ENCODE measurements at places on chromosomes 2 and 18.

- DNase-seq: no peak
Observed at GRCh38 chr2:102337481-102338386, 17.9 kb upstream of the IL18R1 start.

GRCh38 chr2:33275689-33276444 is 200.6 kb upstream of the RASGRP3 start:
- DNase-seq: peak; percentile 40

DNA sequence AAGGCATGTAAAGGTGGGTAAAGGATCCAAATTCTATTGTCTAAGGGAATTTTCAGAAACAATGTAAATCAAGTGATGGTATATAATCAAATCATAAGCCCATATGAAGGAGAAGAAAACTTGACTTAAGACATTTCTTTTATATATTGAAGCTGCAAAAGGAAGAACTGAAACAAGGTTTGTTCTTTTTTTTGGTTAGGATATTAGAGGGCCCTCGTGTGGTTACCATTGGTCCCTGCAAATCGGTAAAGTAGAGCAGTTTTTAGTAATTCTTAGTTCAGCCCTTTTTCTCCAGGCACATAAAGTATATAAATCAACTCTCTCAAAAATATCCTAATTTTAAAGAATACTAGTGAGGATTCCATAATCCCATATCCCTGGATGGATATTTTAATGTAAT is 105.6 kb upstream of the STK17B start:
- no peak for DNase-seq

DNA sequence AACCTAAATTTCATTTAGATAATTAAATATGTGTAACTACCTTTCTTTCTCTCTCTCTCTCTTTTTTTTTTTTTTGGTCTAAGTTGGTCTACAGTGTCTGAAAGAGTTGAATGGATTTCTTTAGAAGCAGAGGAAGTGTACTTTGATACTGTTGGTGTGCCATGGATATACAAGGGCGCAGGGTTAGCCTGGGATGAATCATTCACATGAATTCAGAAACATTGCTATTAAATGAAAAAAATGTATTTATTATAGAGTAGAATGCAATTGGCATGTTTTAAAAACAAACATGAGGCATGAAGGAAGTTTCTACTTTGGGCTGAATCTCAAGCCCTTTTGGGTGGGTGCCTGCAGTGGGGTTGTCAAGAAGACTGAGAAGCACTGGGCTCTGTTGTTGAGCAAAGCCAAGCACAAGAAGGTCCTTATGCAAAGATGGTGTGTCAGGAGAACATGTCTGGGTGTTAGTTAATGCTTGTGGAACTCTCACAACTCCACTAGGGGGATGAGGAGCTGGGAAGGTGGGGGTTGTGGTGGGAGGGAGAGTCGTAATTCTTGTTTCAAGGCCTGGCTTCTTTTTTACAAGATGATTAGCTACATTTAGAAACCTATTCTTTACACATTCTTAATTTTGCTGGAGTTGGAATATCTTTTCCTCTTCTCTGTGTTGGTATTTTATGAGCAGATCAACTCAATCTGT is 57.9 kb downstream of the LYPD6 start:
- no peak for DNase-seq

GRCh38 chr2:102082571-102083392 is 59.8 kb upstream of the IL1R1 start:
- peak; percentile 40 for DNase-seq

DNA sequence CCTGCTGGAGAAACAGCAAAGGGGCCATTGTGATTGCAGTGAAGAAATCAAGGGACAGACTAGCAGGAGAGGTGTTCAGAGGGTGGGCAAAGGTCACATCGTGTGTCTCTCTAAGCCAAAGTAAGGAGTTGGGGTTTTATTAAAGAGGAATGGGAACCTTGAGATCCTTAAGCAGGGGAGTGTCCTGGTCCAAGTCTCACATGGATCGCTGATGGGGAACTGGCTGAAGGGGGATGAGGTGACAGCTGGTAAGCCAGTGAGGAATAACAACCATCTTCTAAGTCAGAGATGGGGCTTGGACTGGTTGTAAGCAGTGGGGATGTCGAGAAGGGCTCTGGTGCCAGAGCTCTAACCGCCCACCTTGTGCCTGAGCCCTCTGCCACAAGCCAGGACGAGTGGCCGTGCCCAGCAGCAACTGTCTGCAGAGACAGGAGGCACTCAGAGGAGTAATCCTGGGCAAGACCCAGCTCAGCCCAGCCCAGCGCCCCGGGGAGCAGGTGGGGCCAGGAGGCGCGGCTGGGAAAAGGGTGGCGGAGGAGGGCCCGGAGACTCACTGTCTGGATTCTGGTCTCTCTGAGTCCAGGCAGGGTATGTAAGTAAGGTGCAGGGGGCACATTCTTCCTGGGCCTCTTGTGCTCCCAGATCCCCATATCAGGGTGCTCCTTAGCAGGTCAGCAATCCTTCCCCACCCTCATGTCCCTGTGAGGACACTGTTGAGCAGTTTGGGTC is 13.7 kb downstream of the WNT10A start:
- no peak for DNase-seq

- no peak for DNase-seq
Observed at GRCh38 chr18:45635893-45636509, 20.7 kb downstream of the SLC14A2 start.

DNA sequence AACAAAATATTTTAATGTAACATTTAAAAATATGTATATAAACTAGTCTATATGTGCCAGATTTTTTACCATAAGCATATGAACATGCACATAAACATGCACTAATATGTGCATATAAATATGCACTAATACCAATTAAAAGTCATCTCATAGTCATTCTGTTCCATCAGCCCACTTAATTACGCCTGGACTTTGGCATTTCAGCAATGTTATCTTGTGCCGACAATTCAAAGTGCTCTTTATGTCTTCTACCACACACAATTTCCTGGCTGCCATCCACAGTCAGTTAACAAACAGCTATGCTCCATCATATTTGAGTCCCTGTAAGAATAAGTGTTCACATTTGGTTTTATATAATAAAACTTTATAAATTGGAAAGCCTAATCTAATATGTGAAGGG is 92.6 kb upstream of the TSPYL6 start:
- no peak for DNase-seq

DNA sequence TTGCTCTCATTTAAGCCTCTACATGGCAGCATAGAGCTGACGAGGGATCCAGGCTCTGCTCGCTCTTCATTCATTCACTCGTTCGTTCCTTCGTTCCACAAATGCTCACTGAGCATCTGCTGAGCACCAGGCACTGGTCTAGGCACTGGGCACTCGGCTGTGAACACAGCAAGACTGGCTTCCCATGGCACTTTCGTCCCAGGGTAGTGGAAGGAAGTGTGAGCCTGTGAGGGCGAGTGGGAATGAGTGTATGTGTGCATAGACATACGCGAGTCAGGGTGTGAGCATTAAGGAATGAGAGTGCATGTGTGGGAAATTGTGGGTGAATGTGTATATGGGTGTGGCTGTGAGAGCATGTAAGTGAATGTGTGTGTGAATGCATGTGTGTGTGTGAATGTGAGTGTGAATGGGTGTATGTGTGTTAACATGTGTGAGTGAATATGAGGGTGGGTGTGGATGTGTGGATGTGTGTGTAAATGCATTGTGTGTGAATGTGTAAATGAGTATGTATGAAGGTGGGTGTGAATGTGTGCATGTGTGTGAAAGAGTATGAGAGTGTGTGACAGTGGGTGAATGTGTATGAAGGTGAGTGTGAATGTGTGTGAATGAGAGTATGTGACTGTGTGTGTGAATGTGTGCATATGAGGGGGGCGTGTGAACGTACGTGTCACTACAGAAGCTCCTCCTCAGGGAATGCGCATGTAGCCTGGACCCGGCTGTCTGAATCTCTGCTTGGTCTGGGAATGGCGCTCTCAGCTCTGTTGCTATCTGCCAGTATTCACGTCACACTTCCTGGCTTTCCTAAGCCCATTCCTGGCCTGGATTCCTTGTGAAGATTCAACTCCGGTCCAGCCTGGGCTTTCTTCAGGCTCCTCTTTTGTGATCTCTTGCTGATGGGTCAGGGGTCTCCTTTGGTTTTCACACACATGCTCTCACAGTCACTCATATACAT is 28.8 kb downstream of the SNORC start:
- DNase-seq: no peak

DNA sequence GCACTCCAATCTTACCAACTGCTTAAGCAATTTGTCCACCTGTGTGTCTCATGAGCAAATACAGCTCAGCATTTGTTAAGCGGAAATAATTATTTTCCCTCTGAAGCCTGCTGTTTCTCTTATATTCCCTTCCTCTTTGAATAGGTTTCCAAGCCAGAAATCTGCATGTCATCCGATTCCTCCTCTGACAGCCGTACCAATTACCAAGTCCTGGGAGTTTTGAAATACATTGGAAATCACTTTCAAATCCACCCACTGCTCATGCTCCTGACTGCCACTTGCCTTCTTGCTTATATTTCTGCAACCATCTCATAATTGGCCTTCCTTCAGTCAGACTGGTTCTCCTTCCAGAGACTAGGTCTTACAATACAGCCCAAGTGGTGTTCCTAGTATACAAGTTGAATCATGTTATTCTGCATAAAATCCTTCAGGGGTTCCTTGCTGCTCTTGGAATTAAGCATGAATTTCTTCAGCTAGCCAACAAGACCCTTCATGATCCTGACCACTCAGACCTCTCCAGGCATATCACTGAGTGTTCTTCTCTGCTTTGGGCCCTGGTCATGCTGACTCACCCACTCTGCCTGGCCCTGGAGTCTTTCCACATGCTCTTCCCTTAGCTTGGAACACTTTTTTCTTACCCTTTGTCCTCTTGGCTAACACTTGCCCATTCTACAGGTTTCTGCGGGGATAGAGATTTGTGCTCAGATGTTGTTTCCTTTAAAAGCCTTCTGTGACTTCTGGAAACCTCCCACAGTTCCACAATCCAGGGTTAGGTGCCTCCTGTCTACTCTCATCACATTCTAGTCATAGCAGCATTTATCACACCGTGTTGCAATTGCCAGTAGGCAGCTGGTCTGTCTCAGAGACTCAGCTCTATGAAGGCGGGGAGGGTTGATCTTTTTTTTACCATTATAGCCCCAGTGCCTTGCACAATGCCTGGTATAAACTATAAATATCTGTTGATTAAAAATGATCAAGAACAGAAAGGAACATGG is 157.6 kb downstream of the ARL6IP6 start:
- no peak for DNase-seq

DNA sequence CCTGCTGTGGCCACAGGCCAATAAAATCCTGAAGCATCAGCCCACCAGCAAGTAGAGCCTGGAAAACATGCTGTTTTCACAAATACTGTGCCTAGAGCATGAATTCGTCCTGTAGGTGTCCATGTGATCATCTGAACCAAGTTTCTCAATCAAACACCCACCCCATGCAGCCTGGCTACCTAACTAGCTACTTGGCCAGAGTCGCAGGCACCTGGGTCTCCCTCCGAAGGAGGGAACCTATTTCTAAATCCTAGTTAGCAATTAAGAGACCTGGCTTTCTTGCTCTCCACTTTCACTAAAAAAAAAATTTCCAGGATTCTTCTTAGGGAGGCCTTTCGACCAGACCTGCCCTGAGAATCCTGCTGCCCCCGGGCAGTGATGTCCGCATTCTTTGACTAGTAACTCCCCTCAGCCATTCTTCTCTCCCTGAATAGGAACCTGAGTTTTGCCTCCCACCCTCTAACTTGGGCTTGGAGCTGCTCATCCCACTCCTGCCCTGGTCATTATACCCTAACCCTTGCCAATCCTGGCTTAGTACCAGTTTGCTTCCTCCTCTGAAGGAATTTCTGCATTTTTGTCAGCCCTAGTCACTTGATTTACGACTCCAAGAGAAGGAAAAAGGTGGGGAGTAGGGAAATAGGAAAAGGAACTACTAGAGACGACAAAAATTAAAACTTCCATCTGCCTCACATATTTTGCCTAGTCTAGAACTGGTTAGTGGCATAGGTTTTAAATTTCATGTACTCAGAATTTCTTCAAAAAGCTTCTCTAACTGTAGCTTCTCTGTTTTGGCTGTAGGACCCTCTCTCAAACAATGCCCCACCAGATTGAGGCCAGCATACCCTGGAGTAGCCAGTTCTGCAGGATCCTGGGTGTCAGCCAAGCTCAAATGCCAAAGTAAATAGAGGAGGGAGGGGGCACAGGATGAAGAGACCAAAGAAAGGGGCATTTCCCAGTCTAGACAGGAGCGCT is 25.4 kb upstream of the TANK start:
- no peak for DNase-seq

DNA sequence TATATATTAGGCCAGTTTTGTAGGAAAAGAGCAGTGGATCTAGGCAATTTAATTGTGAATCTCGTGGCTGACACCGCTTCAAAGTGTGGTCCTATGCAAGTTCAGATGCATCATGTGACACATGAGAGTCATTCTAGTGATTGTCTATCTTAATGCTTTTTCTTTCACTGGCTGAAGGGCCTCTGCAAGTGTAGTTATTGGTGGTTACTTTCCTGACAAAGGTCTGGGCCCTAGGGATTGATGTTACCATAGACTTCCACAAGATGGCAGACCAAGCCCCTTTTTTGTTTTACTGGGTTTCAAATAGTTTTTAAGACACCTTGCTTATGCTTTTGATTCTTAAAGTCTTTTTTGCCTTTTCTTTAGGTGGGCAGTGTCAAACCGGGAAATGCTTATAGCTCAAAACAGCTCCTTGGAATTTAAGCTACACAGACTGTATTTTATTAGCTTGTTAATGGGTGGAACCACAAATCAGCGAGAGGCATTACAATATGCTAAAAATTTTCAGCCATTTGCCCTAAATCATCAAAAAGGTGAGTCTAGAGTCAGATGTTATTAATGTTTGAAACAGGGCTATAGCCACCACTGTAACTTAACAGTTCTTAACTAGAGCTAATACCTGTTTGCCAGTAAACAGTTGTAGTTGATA is 25.9 kb downstream of the CD8A start:
- peak; percentile 44 for DNase-seq

GRCh38 chr18:48889981-48890762 is 60.6 kb downstream of the SMAD7 start:
- no peak for DNase-seq

GRCh38 chr2:15307526-15307925 is 253.6 kb downstream of the NBAS start:
- no peak for DNase-seq

GRCh38 chr18:37673671-37674070 is 108.1 kb upstream of the CELF4 start:
- no peak for DNase-seq

DNA sequence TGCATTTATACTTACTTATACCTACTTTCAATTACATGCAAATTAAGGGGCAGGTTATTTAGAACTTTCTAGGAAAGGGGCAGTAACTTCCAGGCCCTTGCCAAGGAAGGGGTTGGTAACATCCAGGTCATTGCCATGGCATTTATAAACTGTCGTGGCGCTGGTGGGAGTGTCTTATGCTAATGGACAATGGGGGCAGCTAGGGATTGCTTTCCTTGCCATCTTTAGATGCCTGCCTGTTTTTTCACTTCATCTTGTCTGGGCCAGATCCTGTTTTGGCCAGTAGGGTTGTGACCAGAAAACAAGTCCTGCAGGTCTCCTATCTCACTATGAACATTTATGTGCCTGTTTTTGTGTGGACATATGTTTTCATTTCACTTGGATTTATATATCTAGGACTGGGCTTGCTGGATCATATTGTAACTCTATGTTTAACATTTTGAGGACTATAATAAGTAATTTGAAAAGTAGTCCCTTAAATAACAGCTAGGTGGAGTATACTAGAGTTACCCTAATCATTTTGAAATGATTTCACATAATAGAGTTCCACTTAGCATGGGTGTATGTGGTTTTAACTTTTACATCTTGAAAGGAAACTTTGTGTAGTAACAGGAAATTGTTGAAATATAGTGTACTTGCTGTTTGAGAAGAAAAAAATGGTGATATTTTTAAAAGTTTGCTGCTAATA is 56.1 kb downstream of the LCLAT1 start:
- no peak for DNase-seq
